T1000 (cell line): ENCODE measurements at places on chromosomes 4 and X.

- DNase-seq: peak; percentile 71
Observed at GRCh38 chr4:26171941-26172340, 148.9 kb upstream of the RBPJ start.

- no peak for DNase-seq
Observed at GRCh38 chrX:153578200-153578835, 20.6 kb downstream of the CCNQ start.

- no peak for DNase-seq
Observed at GRCh38 chr4:52198294-52198693, 147.2 kb downstream of the SPATA18 start.

DNA sequence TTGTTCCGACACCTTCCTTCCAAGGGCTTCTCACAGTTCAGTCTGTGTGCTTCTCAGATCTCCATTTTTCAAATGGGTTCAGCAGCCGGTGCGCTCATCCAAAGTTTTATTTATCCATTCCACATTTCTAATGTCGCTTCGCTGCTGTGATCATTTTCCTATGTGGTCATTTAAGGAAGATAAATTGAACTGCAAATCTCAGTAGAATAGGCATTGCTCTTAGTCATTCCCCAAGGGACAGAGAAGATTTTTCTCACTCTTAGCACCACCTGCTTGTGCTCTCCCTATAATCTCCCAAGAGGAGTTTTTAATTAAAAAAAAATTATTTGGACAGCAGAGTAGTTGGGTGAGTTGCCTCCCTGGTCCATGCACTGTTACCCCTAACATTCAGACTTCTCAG, 278.9 kb upstream of the GATB start:
- no peak for DNase-seq

GRCh38 chr4:147029296-147029695, 83.6 kb upstream of the TTC29 start:
- no peak for DNase-seq

DNA sequence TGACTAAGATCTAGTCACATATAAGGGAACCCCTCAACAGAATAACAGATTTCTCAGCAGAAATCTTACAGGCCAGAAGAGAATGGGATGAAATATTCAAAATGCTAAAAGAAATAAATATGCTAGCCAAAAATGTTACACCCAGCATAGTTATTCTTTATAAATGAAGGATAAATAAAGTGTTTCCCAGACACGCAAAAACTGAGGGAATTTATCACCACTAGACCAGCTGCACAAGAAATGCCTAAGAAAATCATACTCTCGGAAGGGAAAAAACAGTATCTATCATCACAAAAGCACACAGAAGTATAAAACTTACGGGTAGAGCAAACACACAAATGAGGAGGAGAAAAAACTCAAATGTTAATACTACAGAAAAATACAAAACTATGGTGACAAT, 162.1 kb downstream of the HHIP start:
- no peak for DNase-seq

GRCh38 chrX:95382799-95383198, 1301.8 kb upstream of the DIAPH2 start:
- no peak for DNase-seq

DNA sequence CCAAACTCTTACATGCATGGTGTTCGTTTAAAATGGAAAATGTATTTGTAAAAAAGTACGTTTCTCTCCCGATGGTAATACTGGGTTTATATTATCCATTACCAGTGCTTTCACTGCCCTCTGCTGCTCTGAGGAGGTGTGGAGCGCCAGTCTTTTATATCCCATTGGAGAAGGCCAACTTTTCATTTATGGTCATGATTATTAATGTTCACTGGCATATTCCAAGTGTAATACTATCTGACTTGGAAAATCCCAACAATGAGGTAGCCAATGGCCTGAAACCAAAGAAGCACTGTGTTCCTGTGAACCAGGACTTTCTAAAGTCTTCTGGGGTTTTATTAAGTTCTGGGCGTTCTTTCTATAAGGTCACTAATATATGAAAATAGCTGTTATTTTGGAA, 80.7 kb downstream of the SYNPO2 start:
- no peak for DNase-seq

GRCh38 chr4:151644622-151645021, 116.2 kb downstream of the GATB start:
- no peak for DNase-seq

- no peak for DNase-seq
Observed at GRCh38 chrX:108945883-108946523, 209.6 kb upstream of the IRS4 start.

- no peak for DNase-seq
Observed at GRCh38 chrX:39331082-39331704, 529.9 kb downstream of the MID1IP1 start.

- no peak for DNase-seq
Observed at GRCh38 chr4:38109896-38110295, 149.7 kb downstream of the PTTG2 start.

DNA sequence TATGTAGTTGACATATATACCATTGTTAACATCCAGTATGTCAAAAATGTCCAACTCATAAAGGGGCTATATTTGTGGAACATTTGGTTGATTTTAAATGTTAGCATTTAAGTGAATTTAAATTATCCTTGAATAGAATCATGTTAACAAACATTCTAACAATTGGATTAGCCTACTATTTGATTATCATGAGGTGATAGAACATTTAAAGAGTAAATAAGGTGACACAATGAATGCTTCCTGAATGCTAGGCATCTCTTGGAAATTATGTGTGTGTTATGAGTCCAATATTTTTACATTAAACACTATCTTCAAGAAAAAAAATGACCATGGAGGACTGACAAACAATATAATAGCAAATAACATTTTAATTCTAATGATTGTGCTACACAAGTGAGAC, 901.9 kb upstream of the AGA start:
- no peak for DNase-seq

DNA sequence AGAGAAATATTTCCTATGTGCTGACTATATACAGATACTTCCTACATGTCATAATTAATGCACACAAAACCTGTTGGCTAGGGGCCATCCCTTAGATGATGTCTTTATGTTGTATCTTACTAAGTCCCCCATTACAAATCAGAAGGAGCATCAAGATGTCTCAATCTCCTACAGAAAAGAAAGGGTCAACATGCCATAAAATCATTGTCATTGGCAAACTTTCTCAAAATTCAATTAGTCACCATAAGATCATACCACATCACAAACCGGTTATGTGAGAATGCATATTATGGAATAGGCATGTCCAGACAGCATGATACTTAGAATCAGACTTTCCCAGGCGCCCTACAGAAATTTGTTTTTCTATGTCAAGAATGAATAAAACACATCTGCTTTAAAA, 175.2 kb upstream of the TET2 start:
- no peak for DNase-seq

- no peak for DNase-seq
Observed at GRCh38 chrX:49610718-49611310, 12.0 kb downstream of the GAGE1 start.

GRCh38 chr4:158484173-158484885, 37.4 kb upstream of the RXFP1 start:
- no peak for DNase-seq

DNA sequence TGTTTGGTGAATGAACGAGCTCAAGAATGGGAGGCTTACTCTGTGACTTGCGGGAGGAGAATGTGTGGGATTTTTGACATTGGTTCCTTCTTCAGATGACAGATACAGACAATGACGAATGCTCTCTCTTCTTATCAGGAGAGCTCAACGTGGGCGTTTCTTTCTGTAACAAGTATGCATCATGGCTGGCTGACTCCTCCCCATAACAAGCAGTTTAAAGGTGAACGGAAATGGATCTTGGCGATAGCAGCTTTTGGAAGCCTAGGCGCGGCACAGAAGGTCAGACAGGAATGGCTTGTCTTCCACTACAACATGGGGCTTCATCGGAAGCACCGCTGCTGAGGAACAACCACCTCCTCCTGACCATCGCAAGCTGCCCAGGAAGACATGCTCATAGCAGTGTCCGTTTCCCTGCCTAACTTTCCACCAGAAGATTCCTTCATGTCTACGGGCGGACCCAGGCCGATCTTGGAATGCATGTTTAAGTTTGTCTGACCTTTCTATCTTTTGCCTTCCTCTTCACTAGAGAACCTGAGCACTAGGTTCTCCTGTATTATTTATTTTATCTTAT, 18.3 kb upstream of the ACSL1 start:
- DNase-seq: no peak

- no peak for DNase-seq
Observed at GRCh38 chr4:148059617-148060180, 327.8 kb downstream of the ARHGAP10 start.

- DNase-seq: no peak
Observed at GRCh38 chrX:39762266-39762841, 335.4 kb downstream of the BCOR start.

DNA sequence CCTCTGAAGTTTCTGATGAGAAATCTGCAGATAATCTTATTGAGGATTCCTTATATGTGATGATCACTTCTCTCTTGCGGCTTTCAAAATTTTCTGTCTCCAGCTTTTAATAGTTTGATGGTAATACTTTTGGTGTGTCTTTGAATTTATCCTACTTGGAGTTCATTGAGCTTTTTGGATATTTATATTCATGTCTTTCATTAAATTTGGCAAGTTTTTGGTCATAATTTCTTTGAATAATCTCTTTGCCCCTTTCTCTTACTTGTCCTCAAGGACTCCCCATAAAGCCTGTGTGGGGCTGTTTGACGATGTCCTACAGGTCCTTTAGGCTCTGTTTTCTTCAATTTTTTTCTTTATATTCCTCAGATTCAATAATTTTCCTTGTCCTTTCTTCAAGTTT, 11.3 kb upstream of the FAM47E start:
- no peak for DNase-seq

DNA sequence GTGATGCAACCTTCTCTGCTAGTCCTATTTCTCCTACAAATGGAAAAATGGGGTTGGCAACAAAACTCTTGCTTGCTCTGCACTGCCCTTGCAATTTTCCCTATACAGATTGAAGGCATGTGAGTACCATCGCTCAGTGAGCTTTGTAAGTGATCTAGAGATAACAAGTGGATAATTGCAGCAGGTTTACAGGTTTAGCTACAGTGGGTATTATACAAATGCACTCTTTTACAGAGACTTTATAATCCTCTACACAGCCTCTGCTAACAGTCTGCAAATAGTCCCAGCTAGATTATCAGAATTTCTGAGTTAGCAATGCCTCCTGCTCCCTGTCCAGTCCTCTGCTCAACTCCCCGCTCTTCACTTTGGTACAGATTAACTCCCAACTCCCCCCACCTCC, 11.1 kb downstream of the LEF1 start:
- no peak for DNase-seq

- DNase-seq: no peak
Observed at GRCh38 chr4:24559032-24559821, 25.1 kb downstream of the DHX15 start.

DNA sequence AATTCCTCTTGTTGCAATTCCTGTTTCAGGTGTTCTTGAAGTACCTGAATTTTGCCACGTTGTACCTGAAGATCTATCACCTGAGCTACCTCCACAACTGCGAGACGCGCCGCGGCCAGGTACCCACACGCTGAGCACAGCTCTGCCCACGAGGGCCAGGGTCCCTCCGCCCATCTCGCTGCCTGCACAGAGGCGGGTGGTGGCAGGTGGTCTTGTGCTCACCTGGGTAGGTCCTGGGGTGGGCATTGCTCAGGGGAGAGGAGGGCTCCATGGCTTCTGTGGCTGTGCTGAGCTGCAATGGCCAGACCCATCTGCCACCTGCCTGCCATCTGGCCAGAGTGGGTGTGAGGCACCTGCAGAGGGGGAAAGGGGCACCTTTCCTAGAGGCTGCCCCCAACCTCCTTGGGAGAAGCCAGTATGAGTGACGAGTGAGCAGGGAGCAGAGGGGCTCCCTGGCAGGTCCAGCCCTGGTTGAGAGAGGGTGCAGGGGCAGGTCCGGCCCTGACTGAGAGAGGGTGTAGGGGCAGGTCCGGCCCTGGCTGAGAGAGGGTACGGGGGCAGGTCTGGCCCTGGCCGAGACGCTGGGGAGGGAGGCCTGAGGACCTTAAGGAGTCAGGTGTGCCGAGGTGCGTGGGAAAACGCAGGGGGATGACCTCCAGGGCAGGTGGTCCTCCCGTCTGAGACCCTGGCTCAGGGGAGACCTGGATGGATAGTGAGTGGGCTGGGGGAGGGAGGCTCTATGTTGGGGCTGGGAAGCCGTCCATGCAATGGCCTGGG, 10.7 kb downstream of the PDE6B start:
- DNase-seq: no peak

DNA sequence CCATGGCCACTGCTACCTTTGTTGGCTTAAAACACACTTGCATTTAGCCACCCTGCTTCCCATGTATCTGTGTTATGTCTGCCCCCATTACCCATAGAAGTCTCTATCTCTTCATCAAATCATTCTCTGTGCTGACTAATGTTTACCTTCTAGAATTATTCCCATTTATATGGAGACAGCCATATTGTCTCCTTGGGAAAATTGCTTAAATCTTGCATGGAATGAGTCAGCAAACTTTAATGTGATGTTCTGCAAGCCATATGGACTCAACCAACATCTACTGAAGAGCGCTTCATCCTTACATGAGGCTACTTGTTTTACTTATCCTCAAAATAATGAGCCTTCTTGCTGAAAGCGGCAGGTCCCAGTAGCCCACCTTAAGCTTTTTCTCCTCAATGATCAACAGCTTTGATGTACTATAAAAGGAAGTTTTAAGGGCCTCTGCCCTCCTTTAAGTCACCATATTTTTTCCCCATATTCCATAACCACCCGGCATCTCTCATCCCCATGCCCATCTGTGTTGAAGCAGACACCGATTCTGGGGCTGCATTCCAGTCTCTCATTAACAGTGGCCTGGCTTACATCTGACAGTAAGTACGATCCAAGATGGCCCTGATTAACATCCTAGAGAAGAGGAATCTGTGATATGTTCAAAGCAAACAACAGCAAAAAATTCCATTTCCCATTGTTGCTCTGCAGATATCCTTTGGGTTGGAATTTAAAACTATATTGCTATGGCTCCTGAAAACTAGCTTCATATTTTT, 130.4 kb downstream of the ARHGAP6 start:
- DNase-seq: no peak

DNA sequence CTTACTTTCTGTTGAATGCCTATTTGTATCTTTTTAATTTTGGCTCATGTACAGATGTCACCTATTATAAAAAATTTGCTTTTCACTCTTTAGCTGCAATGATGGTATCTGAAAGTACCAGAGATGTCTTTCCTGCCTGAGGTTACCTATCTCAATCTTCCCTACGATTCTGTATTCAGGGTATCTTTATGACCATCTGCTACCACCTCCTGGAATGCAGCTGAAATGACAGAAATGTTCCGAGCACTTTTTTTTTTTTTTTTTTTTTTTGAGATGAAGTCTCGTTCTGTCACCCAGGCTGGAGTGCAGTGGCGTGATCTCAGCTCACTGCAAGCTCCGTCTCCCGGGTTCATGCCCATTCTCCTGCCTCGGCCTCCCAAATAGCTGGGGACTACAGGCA, 136.4 kb downstream of the REPS2 start:
- no peak for DNase-seq

DNA sequence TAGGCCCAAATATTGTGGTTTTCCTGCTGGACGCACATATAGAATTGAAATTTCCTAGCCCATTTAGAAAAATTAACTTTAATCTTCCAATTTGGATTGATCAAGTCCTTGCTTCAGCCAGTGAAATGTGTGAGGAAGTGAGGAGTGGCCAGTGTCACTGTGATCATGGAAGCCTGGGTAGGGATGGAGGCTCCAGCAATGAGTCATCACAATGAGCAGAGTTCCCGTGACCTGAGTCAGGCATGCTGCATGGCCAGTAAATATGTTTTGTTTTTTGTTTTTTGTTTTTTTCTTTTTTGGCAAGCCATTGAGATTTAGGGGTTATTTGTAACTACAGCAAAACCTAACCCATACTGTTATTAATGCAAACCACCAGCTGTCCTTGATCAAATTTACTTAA, 52.1 kb downstream of the IDS start:
- peak; percentile 3 for DNase-seq

- no peak for DNase-seq
Observed at GRCh38 chr4:153745651-153746050, 14.2 kb downstream of the RNF175 start.
